AG04450 (cell line): ENCODE measurements at places on chromosomes 13 and 19.
A peak's percentile ranks its signal among the peaks of the same experiment; 100 is the strongest.

GRCh38 chr13:20570517-20570916, 3.6 kb downstream of the IFT88 start:
- DNase-seq: no peak

DNA sequence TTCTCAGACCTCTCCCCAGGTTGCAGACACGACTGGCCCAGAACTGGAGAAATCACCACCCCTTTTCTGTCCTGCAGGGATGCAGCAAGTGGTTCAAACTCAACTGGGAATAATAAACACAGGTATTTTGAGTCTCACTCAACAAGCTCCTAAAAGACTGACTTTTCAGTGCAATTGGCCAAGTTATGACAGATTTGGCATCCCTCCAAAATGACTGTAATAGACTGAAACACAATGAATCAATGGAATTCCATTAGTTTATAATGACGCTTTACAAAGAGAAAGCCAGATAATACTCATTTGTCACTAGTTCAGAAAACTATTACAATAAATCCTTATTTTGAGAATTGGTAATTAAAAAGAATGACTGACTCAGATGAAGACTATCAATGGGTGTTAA, 38.1 kb downstream of the MIPEP start:
- DNase-seq: no peak

GRCh38 chr19:20079476-20079875, 1.7 kb downstream of the ZNF90 start:
- no peak for DNase-seq

- no peak for DNase-seq
Observed at GRCh38 chr13:101730420-101731000, 278.0 kb downstream of the ITGBL1 start.

DNA sequence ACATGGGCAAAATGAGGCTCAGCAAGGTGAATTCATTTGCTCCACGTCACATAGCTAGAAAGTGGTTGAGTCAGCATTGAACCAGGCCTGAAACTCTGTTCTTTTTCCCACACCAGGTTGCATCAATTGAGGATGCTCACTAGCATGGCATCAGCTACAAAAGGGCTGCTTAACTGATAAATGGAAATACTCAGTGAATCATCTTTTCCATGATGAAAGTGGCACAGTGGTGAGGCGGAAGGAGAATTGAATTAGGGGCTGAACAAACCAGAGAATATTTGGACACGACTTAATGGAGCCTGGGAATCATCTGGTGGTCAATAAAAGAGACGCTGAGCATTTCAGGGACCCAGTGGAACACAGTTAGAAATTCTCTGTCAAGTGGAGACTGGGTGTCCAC, 320.1 kb upstream of the MAB21L1 start:
- DNase-seq: no peak

DNA sequence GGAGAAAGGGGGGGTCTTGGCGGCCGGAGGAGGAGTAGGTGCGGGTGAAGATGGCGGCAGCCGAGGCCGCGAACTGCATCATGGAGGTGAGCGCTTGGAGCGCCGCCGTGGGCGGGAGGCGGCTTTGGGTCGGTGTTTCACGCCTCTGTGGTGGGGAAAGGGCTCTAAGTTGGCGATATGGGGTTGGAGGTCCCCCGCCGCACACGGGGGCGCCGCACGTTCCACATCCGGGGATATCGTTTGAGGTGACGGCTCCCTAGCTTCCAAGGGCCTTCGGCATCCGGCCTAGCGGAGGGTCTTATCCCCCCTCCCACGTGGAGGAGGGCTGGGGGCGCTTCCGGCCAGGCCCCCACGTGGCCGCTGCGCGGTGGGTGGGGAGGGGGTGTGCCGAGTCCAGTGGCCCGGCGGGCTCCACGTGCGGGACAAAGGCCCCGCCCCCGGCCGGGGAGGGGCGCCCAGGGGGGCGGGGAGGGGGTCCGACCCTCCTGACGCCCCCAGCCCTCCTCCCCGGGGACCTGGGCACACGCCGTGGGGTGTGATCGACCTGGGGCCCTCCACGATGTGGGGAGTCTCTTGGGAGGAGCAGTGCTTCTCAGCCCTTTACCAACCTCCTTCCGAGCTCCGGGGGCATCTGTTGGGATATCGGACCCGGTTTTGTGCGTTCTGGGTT, at the start of gene PRMT1:
Gene PRMT1 (plus strand): TSS at position 41 of the 670 bp plus-strand sequence. CDS start 10 bp downstream, at position 51.
- no peak for DNase-seq

GRCh38 chr13:27541386-27541785, 78.9 kb downstream of the LNX2 start:
- DNase-seq: no peak

GRCh38 chr19:2170987-2171348, 7.2 kb downstream of the DOT1L start:
- no peak for DNase-seq

GRCh38 chr13:53357582-53357981, 329.0 kb downstream of the OLFM4 start:
- no peak for DNase-seq

DNA sequence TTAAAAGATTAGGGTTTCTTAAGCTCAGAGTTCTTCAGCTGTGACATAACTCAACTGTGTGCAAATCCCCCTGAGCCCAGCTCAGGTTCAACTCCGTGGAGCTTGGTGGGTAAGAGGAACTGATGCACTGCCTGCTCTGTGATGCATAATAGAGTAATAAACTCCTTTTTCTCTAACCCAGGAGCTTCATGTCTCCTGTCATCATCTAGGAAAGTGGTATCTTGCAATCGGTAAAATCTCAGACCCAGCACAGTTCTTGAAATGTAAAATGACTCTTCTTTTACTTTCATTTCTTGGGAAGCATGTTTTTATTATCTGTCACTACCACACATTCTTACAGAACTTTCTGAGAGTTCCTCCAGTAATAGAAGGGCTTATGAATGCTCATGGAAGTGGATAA, 123.8 kb upstream of the PCDH9 start:
- DNase-seq: no peak

DNA sequence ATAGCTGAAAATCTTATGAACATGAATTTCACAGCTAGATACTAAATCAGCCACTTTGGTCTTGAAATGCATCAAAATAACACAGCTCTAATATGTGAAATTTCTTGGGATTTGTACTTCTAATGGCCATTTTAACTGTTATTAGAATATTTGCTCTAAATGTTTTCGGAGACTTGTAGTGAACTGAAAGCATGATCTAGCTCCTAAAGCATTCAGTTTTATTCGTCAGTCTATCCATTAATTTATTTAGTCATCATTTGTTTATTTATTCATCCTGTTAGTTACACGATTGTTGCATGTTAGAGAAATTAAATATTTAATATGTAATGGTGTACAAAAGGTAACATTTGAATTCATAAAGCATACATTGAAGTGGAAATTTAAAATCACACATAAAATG, 1132.7 kb downstream of the SLITRK1 start:
- DNase-seq: no peak

DNA sequence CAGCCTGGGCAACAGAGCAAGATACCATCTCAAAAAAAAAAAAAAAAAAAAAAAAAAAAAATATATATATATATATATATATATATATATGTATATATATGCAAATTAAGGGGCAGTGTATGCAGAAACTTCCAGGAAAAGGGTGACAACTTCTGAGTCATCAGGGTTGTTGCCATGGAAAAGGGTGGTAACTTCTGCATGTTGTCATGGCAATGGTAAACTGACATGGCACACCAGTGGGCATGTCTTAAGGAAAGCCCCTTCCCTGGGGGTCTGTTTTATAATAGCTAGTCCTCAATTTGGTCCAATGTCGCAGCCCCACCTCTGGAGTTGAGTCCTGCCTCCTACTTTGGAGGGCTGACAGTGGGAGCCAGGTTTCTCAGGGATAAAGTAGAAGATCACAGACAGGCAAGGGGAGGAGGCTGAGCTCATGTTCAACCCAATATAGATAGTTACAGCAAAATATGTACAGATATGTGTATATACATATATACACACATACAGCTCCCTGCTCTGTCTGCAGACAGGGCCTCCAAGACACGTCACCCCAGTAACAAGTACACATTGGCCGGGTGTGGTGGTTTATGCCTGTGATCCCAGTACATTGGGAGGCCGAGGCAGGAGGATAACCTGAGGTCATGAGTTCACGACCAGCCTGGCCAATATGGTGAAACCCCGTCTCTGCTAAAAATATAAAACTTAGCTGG, 7.2 kb upstream of the FCHO1 start:
- no peak for DNase-seq

GRCh38 chr13:27174766-27175455, 3.3 kb upstream of the USP12 start:
- no peak for DNase-seq

- no peak for DNase-seq
Observed at GRCh38 chr19:405121-405965, 3.6 kb downstream of the C2CD4C start.

DNA sequence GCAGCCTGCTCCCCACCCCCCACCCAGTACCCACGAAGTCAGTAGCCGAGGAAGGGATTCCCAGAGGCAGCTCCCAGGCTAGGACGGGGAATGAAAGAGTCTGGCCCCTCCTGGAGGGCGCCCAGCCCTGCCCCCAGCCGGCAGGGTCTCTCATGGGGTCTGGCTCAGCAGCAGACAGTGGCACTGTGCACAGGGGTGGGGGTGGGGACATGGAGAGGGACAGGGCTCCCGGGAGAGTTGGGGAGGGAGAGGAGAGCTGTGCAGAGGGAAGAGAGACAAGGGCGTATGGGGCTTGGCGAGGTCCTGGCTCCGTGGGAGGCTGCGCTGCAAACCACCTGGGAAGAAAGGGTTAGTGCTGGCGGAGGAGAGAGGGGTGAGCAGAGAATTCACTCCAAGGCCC, 27.7 kb upstream of the ASF1B start:
- DNase-seq: no peak

GRCh38 chr19:50633359-50633758, 6.3 kb downstream of the SYT3 start:
- DNase-seq: no peak

DNA sequence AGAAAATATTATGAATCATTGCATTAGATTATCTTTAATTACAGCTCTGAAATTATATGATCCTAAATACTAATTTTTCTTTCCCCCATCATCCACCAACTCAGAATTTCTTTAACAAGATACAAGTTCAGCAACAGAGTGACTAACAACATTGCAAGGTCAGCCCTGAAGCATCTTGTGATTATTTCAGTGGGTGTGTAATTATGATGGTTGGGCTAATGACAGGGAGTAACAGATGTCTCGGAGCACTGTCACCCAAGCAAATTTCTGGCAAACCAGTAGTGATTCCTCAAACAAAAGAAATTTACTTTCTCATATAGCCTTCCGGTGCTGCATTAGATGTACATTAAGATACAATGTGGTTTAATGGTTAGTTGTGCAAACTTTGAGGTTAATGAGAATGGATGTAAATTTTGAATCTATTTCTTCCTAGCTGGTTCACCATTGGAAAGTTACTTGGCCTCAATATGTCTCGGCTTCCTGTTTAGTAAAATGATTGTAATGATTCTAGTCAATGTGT, 238.9 kb downstream of the ITGBL1 start:
- no peak for DNase-seq

GRCh38 chr19:31863122-31863521, 482.3 kb upstream of the ZNF507 start:
- no peak for DNase-seq

- no peak for DNase-seq
Observed at GRCh38 chr19:10517760-10518443, 655 bp upstream of the S1PR5 start.

- peak; percentile 26 for DNase-seq
Observed at GRCh38 chr19:49758292-49758691, 4.8 kb downstream of the TSKS start.

DNA sequence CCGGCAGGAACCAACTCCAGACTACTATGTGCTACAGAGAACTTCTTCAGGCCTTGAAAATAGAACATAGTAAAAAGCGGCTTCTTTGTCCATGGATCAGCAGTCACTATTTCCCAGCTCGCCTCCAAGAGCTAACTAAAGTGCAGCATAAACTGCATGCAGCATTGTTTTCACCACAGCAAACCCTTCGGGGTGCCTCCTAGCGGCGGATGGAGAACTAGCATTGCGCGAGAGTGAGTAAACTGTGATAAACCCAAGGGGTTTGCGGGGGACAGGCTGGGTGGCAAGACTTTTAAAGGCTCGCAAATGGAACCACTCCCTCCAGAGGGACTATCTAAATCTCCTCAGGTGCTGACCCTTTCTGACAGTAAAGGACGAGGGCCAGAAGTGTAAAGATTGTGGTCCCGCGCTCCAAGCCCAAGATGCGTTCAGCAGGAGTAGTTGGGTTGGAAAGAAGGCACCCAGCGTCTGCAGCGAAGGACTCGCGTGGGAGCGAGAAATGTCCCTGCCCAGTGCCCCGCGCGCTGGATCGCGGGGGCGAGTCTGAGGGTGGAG, 21.5 kb upstream of the SGCG start:
- DNase-seq: no peak

DNA sequence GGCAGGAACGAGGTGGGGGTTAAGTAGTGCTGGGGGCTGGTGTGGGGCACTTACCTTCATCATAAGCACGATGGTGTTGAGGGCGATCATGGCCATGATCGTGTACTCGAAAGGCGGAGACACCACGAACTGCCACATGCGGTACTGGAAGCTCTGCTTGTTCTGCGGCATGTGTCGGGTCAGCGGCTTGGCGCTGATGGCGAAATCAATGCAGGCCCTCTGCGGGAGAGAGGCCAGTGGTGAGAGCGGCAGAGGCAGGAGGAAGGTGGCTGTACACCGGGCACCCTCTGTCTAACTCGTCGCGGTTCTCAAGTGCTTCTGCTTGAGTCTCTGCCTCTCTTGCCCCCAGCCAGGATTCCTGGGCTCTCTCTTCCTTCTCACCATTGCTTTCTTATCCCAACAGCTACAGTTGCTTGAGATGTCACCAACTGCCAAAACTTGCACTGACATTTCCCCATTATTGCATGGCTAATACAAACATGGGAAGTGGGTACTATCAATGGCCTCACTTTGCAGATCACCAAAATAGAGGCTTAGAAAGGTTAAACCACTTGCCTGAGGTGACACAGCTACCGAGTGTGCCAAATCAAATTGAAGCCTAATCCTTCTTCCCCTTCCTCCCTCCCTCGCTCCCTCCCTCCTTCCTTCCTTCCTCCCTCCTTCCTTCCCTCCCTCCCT, 105.0 kb downstream of the IER2 start:
- DNase-seq: no peak
